ENCODE measurements at places on chromosomes 13 and 19.

- H3K4me3 ChIP-seq, result no peak overlapping the region
- no peaks in the 10 kb centered on the region for H3K4me1 ChIP-seq
- peaks cover 2% of the 10 kb centered on the region for H3K27me3 ChIP-seq
- DNase-seq, result no peak
- H3K36me3 ChIP-seq, result no peaks in the 10 kb centered on the region
- no peak overlapping the region for H3K27ac ChIP-seq
Observed at GRCh38 chr13:48643159-48643558, 10.6 kb upstream of the CYSLTR2 start.

GRCh38 chr13:48652851-48653471 is 768 bp upstream of the CYSLTR2 start:
- H3K27me3 ChIP-seq, result peaks cover 5% of the 10 kb centered on the region
- peak overlapping the region; percentile 71 for H3K4me3 ChIP-seq
- no peak for DNase-seq
- H3K36me3 ChIP-seq, result peaks cover 13% of the 10 kb centered on the region
- peak overlapping the region; percentile 79 for H3K27ac ChIP-seq

DNA sequence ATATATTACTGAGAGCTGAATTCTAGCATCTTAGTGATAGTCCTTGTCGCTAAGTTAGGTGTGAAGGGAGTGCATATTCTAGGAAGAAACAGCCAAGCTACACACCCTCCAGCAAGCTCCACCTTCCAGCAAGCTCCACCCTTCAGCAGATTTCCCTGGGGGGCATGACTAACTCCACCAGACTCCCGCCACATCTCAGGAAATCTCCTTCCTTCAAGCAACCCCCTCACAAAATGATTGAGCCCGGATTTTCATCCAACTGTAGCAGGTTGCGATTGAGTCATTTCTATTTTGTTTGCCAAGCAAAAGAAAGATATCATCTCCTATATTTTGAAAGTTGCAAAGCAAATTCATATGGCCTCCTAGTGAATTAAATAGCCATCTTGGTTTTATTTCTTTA is 162.1 kb upstream of the TMTC4 start:
- DNase-seq, result no peak
- H3K36me3 ChIP-seq, result no peaks in the 10 kb centered on the region
- H3K4me1 ChIP-seq, result no peaks in the 10 kb centered on the region
- no peak overlapping the region for H3K27ac ChIP-seq
- H3K4me3 ChIP-seq, result no peak overlapping the region

DNA sequence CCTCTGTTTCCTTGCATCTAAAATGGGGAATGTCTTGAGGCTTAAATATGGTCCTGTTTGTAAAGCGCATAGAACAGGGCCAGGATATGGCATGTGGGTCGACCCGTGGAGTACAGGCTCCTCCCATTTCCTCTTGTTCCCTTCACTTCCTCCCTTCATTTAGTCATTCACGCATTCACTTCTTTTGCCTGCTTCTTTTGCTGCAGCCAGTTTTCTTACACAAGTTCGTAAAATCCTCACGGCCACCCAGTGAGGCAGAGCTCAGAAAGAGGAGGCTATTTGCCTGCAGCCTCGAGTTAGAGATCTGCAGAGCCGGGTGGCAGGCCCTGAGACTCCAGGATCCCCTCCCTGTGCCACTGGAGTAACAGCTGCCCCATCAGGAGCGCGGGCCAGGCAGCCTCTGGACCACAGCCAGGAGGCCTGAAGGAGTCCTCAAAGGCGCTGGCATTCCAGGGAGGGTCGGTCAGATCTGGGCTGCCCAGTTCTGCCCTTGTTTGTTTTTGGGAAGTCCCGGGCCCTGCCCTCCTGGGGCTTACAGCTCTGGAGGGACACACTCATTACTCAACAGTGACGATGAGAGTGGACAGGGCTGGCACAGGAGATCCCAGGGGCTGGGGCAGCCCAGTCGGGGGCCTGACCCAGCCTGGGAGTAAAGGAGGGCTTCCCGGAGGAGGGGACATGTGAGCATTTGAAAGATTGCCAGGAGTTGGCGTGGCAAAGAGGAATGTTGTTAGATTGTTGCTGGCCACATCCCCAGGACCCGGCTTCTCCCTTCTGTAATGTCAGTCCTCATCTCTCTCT is 4.6 kb downstream of the PPP5C start:
- H3K27ac ChIP-seq, result peak overlapping the region; percentile 89
- H3K27me3 ChIP-seq, result no peaks in the 10 kb centered on the region
- peak overlapping the region; percentile 79 for H3K4me3 ChIP-seq
- DNase-seq, result no peak
- peaks cover 14% of the 10 kb centered on the region for H3K36me3 ChIP-seq

DNA sequence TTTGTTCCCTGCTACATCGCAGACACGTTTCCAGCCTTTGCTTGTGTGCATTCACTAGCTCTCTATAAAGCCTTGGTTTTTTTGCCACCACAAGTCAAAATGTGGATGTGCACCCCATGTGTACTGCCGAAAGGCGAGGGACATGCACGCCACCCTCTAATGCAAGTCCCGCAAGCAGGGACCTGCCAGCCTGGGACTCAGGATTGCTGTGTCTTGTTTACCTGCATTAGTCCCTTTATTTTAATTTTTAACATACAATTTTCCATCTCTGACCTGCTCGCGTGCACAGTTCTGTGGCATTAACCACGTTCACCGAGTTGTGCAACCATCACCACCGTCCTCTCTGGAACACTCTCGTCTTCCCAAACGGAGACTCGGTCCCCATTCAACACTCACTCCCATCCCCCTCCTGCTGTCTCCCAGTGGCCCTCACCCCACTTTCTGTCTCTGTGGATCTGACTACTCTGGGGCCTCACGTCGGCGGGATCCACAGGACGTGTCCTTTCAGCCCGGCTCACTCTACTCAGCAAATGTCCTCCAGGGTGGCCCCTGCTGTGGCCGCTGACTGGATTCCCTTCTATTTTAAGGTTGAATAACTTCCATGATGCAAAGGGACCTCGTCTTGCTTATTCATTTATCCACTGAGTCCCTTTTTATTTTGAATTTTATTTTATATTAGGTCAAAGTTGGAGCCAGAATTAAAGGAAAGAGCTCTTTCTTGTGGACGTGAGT is 58.4 kb downstream of the RASA3 start:
- H3K4me1 ChIP-seq, result peaks cover 32% of the 10 kb centered on the region
- DNase-seq, result no peak
- peak overlapping the region; percentile 27 for H3K4me3 ChIP-seq
- peaks cover 59% of the 10 kb centered on the region for H3K36me3 ChIP-seq
- H3K27ac ChIP-seq, result no peak overlapping the region
- no peaks in the 10 kb centered on the region for H3K27me3 ChIP-seq

Measured in effector memory CD8-positive, alpha-beta T cell (primary cell).